ENCODE measurements at places on chromosomes 2 and 18.
A peak's percentile ranks its signal among the peaks of the same experiment; 100 is the strongest.

GRCh38 chr2:7140306-7140705, 223.1 kb downstream of the RNF144A start:
- no peak for DNase-seq

- DNase-seq, result no peak
Observed at GRCh38 chr18:27793013-27793785, 383.7 kb downstream of the CDH2 start.

- no peak for DNase-seq
Observed at GRCh38 chr2:137231628-137232027, 466.3 kb downstream of the THSD7B start.

- DNase-seq, result peak; percentile 77
Observed at GRCh38 chr2:74817304-74817675, 16.6 kb upstream of the HK2 start.

DNA sequence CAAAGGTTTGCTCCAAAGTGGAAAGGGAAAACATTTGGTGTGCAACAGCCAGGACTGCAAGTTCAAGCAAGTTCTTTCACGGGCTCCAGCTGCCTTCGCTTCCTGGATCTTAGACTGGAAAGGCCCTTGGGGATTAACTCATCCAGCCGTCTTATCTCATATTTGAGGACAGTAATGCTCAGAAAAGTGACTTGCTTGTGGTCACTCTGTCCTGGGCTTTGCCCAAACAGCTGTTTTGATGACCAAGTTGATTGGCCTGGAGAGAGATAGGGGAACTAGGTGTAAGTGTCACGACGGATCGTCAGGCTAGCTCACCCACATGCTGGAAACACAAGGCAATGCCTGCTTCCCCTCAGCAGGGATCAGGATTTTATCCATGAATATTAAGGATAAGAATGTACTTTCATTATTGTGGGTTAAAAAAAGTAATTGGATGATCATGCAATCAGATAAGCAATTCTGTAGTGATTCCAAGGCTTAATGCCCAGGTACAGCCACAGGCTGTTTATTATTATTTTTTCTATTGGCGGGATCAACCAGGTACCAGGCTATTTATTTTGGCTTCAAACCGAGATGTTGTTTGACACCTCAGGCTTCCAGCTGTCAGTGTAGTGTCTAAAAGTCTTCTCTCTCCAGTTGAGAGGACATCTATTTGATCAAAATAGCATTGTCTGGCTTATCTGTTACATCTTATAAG, 162.5 kb upstream of the EPAS1 start:
- DNase-seq, result no peak

DNA sequence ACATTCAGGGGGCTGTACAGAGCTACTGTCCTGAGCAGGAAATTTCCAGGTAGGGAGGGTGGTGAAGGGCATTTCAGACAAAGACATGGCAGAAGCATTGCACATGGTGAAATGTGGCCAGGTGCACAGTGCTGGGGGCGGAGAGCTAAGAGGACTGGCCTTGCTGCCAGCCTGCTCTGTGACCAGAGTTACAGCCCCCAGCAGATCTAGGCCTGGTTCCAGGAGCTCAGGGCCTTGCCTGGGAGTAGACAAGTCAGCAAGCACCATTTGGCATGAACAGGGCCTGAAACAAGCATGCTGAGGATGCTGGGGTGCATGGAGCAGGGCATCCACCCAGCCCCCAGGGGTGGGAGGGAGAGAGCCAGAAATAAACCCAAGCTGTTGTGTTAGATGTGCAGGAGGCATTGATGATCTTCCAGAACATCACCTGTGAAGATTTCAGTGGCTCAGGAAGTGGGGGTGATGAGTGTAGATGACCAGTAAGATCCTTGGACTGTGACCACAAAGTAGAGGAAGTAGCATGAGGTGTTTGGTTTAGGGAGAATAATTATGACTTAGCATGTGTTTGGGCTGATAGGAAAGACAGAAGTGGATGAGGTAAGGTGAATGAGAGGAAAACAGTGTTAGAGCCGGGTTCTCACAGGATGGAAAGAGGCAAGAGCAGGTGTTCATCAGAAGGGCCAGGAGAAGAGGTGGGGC, 61.1 kb downstream of the COA5 start:
- DNase-seq, result no peak

GRCh38 chr18:10420561-10421352, 33.7 kb upstream of the APCDD1 start:
- no peak for DNase-seq

GRCh38 chr18:48442761-48443160, 33.6 kb upstream of the ZBTB7C start:
- DNase-seq, result no peak

DNA sequence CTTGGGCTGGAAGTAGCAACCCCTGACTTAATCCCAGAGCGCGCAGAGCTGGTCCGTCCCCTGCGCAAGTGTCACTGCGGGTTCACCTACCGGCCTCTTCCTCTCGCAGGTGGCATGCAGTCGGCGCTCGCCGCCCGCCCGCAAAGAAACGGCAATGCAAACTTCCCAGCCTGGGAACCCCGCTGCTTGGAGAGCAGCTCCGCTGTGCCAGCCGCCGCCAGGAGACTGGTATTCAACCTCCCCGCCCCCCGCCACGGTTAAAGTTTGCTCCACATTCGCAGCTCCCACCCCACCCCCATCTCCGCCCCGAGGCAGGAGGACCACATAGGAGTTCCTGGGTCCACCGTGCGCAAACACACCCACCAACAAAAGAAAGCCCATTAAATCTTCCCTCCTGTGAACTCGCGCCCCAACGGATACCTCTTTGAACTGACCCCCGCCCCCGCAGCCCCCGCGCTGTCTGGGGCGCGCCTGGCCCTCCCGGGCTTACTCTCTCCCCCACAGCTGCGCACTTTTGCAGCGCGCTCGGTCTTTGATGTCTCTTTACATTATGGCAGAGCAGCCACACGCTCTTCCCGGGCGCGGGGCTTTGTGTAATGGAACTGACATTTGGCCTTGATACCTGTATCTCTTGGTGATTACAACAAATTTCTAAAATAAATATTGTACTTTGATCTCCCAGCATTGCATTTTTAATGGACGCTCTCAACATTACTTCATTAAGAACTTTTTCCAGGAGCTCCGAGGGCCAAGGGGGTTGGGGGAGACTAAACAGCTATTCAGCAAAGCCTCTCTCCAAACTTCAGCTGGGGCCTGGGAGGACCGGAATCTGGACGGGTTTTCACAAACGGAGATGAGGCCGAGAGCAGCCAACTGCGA, 3.1 kb upstream of the SP5 start:
- DNase-seq, result no peak

DNA sequence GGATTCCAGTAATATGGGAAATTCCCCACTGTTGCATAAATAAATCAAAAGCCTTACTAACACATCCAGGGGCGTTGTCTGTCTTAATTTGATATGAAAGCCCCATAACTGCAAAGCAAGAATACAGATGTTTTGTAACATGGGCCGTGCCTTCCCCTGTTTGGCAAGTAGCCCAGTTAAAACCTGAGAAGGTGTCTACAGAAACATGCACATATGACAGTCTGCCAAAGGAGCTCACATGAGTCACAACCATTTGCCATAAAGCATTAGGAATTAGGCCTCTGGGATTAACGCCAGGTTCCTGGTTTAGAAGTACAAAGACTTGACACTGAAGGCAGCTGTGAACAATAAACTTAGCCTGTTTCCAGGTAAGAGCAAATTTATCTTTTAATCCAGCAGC, 43.1 kb upstream of the LONRF2 start:
- no peak for DNase-seq

DNA sequence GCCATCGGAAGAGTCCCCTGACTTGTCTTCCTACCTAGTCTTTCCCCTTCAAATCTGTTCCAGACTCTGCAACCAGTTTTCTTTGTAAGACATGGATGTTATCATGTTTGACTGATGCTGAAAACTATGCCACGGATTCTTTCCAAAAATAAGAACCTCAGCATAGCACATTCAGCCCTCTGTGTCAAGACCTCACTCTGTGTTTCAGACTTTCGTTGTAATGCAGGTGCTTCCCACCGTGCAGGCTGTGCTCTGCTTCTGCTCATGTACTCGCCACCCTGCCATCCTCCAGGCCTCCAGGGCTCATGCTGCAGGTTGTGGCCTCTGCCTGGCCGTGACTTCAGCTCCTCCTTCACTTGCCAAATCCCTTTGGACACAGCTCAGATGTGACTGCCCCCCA, 347.0 kb upstream of the RAB12 start:
- DNase-seq, result no peak

DNA sequence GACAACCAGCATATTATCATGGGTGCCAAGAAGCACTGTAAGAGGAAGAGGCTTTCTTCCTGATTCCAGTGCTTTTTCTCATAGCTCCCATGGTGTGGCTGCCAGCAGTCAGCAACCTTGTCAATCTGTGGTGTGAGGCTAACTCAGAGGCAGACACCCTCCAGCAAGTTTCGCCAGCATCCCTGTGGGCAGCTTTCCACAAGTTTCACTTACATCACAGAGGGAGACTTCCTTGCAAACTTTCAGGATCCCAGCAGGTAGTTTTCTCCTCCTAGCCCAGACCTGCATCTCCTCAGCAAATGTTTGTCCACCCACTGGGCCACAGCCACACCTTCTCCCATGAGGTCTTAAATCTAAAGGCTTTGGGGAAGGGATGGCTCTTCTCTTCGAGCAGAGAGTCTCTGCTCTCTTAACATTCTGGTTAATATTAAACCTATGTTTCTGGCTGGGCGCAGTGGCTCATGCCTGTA, 9.1 kb downstream of the DNAH7 start:
- no peak for DNase-seq

DNA sequence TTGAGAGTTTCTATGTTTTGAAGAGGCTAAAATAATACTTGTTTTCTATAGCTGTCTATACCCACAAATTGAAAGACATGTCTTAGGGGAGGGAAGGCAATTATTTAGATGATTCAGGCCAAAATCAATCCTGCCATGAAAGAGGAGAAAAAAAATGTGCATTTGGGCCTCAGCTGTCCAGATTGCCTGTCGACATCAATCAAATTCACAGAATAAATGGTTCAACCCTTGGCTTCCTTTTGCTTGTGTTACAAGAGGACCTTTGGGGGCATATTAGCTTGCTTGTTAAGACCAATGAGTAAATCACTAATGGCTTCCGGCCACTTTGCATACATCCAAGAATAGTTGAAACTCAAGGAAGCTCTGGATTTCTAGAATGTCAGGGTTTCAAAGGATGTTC, 900.8 kb upstream of the CELF4 start:
- DNase-seq, result no peak

DNA sequence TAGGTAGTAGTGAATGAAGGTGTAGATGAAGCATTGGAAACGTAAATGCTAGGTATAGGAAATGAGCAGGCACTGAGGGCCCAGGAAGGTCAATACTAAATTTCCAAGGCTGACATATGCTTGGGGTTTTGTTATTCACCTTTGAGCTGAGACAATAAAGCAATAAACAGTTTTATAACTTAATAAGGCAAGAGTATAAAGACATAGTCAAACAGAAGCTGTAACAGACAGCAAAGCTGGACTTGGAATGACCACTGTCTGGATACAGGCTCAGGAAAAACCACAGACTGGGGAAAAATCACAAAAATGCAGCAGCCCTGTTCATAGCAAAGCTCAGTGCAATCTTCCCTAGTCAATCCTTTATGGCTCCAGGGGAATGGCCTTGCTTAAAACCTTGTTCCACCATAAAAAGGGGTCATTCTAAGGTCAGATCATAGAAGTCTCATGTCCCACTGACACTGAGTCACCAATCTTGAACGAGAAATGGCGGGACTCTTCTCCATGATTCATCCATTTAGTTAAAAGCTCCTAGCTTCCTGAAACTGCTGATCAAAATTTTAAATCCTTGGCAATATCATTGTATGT, 493.3 kb downstream of the CMPK2 start:
- DNase-seq, result no peak

DNA sequence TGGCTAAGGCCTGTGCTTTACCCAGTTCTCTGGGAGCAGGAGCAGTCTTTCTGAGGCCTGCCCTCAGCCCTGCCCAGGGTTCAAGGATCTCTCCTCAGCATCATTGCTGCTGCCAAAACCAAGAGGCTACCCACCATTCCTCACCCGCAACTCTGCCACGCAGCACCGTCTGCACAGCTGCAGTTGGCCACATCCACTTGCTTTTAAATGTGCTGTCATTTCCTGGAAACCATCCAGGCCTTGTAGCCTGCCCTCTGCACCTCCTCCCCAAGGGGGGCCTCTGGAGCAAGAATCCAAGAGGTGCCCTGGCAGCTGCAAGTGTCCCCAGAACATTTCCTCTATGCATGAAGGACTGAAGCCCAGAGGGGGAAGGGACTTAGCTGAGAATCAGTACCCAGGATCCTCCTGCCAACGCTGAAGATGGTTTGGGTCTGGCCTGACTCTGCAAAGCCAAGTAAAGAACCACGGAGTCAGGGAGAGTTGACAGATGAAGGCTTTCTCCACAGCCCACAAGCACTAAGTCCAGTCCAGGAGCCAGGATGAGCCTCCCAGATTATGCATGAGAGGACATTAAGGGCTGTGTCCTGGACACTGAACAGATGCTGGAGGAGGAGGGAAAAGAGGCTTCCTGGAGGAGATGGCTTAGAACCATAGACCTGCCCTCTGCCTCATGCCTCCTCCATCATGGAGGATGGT, 14.9 kb downstream of the EMX1 start:
- DNase-seq, result no peak

- DNase-seq, result no peak
Observed at GRCh38 chr2:14303366-14304115, 329.0 kb upstream of the LRATD1 start.

DNA sequence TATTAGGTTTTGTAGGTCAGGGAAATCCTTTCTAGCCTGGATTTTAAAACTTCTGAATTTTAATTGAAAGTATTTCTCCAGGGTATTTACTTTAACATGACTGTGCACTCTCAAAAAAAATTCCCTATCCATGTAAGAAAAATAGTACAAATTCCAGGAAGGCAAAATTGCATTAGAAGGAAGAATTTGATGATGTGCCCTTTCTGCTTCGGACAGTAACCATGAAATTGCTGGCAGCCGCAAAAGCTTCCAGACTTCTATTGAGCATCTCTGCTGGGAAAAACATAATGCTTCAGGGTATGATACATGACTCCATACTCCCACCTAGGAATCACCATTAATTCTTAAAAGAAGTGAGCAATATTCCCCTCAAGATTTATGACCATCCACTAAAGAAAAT, 17.2 kb upstream of the KLF7 start:
- no peak for DNase-seq

GRCh38 chr2:69114534-69114933, 101.6 kb downstream of the ANTXR1 start:
- DNase-seq, result no peak

GRCh38 chr2:170361090-170361936, 183.4 kb downstream of the MYO3B start:
- peak; percentile 54 for DNase-seq

- DNase-seq, result peak; percentile 85
Observed at GRCh38 chr2:112699984-112700667, 20.7 kb upstream of the NT5DC4 start.

DNA sequence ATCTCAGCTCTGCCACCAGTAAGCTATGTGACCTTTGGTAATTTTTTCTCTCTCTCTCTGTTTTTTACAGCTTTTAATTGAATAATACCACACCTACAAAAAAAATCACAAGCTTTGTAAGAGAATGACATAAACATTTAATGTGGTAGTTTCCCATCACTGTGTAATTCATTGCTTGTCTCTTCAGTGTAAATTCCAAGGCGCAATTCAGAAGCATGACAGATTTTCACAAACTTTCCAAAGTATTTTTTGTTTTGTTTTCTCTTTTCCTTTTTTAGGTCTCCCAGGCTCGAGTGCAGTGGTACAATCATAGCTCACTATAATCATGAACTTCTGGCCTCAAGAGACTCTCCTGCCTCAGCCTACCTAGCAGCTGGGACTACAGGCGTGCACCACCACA, 25.0 kb upstream of the PPM1B start:
- no peak for DNase-seq

Measured in inflammatory macrophage (primary cell).